MM.1S (cell line): ENCODE measurements at places on chromosomes 2 and 18.

DNA sequence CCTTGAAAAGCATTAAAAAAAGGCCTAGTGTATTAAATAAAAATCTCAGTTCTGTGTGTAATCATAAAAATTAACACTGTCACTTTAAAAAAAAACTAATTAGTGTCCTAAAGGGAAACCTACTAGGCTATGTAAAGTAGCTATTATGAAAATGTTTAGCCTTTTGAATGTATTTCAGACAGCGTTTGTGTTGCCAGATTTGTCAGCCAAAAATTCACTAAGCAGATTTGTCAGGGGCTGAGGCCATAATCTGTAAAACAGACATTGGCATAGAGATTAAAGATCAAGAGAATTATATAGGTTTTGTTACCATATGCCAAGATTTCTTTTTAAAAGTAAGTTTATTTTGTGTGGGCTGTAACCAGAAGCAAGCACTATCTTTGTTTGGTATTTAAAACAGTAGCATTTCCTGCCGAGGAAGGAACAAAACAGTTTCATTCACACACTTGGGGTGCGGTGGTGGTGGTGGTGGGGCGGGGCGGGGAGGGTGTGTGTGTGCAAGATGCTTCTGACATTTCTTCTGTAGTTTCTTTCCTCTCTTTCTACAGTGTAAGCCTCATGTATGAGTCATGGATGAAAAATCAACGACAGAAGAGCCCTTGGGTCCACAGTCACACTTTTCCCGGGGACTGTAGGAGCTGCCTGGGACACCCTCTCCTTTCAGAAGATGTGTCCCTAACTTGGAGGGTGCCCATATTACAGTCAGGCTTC lies 328.5 kb upstream of the FANCL start:
- DNase-seq, result no peak

DNA sequence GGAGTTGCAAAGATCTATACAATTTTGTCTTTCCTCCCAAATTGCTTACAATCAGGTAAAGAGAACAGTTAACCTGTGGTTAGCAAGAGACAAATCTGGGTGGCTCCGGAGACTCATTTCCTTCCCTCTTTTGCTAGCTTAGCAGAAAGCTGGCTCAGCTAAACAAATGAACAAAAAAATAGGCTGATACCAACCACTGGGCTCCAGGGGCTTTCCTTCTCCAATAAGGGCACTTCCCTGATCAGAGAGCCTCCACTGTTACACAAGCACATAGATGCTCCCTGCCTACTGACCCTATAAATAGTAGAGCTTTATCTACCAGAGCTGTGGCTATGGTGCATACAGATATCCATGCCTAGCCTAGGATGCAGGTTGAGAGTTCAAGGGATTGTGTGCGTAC lies 90.1 kb upstream of the ARL5A start:
- peak; percentile 75 for DNase-seq

DNA sequence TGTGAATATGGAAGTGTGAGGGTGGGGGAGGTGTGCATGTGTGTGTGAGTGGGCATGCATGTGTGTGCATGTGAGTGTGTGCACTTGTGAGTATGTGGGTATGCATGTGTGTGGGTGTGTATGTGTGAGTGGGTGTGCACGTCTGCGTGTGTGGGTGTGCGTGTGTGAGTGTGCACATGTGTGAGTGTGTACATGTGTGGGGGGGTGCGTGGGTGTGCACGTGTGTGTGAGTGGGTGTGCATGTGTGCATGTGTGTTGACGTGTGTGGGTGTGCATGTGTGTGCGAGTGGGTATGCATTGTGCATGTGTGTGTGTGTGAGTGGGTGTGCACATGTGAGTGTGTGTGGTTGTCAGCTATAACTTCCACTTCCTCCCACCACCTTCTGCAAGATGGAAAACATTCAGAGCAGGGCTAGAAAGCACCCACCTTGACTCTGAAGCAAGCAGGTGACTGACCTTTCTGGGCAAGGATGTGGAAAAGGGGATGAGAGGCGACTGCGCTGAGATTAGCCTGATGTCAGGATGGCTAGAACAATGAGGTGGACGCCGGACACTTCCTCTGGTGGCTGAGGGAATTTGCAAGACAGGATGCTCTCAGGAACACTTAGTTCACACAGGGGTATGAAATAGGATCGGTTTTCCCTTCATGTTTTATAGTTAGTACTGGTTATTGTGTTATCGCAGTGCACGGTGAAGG lies 103.6 kb downstream of the ACKR3 start:
- DNase-seq, result no peak

DNA sequence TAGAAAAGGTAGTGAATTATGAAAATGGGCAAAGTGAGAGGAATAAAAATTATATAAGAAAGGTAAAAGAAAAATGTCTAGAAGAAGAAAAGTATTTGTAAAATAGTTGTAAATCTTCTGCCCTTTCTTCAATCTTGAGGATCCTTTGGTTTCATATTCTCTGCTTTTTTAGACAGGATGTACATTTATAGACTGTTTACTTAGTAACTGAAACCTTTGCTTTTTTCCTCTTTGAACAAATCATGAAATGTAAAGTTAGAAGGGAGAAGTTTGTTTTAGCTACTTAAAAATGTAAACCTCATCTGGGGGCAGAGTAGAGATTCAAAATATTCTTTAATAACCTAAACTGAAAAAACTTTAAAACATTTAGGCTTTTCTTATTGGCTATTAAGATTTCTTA lies 150.4 kb upstream of the ITGA4 start:
- DNase-seq, result peak; percentile 69

DNA sequence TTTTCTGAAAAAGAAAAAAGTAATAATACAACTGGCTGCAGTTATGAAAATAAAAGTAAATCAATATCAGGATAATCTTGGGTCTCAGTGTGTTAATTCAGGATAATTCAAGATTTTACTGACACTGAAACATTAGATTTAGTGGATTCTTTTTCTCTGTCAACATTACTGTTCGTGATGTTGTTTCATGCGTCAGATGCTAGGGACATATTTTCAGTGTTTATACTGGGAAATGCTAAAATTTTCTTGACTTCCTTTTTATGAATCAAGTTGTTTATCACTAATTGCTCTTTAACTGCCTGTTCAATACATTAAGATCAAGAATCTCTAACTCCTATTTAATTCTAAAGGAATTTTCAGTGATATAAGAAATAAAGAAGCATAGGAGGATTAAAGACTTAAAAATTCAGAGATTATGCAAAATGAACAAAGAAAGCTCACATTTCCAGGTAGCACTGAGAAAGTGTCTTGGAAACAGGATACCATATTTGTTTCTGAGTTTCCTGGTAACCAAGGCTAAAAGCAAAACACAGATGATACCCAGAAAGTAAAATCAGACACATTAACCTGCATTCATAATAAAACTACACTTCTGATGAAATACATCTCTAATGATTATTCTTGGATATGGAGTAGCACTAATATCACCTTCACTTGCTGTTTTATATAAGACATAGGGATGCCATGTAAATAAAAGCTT lies 174.0 kb downstream of the ARL4C start:
- DNase-seq, result no peak

DNA sequence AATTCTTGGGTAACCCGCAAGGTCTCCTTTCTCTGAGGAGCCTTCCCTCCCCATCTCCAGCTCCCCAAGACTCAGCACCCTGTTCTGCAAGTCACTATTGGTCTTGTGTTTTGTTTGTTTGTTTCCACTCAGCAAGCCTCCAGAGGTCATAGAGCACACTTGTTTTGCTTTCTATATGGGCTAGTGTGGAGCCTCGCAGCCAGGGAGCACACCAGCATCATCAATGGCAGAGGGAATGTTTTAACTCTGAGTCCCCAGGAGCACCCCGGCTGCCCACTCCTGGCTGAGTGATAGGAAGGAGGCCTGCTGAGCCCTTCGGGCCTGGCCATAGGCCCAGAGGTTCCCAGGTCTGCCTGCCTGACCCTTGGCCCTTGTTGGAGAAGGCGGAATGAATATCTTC lies 36.6 kb downstream of the GLI2 start:
- no peak for DNase-seq
